GM18507 (cell line): ENCODE measurements at places on chromosomes 1 and 21.

DNA sequence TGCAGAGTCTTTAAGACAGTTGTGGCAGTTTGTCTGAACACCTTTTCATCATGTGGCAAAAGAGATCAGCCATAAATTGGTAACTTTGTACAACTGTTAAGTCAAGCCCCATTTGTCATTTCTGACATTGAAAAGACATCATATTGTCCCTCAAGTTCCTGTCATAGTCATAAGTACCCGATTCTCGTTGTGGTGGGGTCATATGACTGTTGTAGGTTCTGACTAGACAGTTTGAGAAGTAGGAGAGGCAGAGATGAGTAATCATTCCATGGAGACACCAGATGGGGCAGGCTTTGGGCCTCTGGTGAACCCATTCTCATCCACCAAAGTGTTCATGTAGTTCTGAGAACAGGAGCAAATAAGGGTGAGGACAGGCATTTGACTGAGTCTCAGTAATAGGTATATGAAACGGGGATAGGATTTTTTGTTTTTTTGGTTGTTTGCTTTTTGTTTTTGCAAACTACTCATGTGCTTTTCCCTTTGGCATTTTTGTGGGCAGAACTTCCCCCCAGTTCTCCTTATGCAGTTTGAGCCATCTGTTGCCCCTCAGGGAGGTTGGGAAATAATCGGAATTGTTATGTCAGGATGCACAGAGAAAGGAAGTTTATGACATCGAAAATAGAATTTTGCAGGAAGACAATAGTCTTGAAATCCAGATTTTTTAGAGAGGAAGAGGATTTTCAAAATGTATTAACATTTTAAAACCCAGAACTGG is 86.9 kb upstream of the KCNE2 start:
- DNase-seq, result no peak

- no peak for DNase-seq
Observed at GRCh38 chr1:202293569-202293968, 48.2 kb downstream of the UBE2T start.

- no peak for DNase-seq
Observed at GRCh38 chr1:155479205-155479604, 83.4 kb downstream of the ASH1L start.

GRCh38 chr1:30014031-30014430 is 709.4 kb downstream of the MATN1 start:
- no peak for DNase-seq

DNA sequence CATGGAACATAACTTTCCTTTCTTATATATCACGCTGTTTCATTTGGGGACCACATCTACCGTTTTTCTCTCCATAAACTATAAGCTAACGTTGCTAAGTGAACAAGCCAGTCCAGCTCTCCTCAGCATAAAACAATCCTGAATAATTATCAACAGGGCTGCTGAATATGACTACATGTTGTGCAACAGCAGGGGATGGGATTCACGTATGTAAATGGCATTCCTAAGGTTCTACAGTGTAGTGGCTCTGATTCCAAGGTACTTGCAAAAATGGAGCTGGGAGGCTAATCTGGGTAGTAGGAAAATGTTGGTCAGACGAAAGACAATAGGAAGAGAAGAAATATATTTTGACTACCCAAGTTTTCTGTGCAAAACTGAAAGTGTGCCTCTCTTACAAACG is 262.8 kb downstream of the RWDD3 start:
- no peak for DNase-seq

DNA sequence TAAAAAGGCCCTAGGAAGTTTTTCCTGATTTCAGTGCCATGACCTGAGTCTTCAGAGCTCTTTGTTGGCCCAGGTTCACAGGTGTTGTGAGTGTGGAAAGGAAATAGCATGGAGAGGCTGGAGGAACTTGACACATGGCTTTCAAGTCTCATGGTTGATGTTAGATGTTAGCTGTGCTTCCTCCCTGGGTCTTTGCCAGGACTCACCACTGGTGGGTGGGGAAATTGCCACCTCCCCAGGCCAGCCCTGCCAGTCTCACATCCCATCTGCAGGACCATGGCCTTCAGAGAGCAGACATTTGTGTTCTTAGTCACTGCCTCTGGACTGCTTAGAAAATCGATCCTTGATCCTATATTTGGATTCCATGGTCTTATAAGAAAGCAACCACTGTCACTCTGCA is 383.2 kb downstream of the DISC1 start:
- no peak for DNase-seq

- DNase-seq, result no peak
Observed at GRCh38 chr1:17637055-17637454, 97.6 kb downstream of the ARHGEF10L start.

- no peak for DNase-seq
Observed at GRCh38 chr1:1847061-1847850, 43.6 kb downstream of the GNB1 start.

- no peak for DNase-seq
Observed at GRCh38 chr1:246508897-246509688, 2.0 kb upstream of the SMYD3 start.

- DNase-seq, result no peak
Observed at GRCh38 chr1:102628109-102628613, 480.2 kb downstream of the COL11A1 start.

DNA sequence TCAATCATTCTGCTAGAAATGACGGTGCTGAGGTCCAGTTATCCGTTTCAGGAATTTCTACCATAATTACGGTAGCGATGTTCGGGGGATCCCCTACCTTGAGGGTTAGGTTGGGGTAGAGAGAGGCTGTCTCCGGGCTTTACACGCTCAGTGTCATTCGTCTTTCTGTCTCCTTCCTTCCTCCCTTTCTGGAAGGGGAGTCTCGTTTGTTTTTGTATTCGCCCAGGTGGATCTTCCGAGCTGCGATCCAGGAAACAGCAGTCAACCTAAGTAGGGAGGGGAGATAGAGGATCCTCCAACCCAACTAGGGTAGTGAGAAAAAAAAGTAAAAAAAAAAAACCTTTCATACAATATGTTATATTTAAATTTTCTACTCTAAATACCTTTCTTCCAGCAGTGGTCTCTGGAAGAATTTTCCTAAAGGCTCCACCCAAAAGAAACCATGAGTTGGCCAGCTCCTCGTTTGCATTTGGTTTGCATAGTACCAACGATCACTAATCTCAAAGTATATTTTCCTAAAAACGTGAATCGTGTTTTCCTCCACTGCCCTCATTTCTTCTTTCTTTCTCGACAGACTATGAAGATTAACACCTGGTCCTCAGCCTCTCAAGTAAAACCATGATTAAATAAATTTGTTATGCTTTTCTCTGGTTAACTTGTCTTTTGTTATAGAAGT is 611 bp upstream of the PIK3C2B start:
- no peak for DNase-seq

DNA sequence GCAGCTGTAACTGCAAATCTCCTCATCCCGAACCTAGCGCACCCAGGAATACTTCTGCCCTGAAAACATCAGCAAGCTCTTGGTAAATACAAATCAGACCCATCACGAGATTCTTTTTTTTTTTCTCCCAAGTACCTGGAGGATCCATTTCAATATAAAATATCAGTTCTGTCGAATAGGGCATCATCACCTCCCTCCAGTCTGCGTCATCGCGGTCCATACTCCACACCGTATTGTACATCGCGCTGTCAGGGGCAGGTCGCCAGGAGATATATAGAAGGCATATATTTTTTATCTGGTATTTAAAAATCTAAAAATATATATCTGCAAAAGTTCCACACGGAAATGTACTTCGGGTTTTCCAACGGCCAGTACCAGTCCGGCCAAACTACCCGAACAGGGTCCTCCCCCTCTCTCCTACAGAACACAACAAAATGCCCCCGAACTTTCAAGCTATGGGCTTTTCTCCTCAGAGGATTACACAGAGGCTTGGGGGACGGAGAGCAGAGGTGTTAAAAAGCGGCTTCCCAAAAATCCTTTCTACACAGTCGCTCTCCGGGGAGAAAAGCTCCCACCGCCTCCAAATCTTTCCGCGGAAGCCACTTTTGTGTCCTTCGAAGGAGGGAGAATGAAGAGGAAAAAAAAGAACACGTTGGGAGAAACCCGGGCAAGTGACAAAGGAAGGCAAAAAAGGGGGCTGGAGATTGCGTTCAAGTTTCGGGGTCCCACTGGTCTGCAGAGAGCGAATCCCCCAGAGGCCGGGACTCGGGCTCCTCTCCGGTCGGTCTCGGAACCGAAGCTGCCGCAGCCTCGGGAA is 509 bp downstream of the PIK3R3 start:
- DNase-seq, result no peak

GRCh38 chr1:94734963-94735901 is 84.9 kb upstream of the SLC44A3 start:
- DNase-seq, result no peak

- no peak for DNase-seq
Observed at GRCh38 chr1:208256556-208256955, 12.4 kb upstream of the PLXNA2 start.

- DNase-seq, result no peak
Observed at GRCh38 chr1:107776900-107777663, 187.9 kb downstream of the VAV3 start.

DNA sequence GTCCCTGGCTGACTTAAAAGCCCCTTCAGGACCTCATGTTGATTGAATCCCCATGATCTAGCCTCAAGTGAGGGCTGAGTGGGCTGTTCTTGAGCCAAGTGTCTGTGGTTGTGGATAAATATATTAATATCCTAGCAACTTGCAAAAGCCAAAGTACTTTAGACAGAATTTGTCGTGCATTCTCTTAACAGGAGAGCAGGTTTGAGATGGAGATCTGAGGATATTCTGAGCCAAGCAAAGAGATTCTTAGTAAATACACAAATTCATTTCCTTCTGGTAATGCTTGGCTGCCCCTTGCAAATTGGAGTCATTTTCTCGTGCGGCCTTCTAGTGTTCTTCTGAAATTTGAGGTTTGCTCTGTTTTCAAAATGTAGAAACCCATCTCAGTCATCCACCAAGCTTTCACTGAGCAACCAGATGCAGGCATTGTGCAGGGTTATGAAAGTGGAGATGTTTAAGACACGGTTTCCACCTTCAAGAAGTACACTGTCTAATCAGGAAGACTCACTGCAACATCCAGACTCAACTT is 242.1 kb upstream of the JUN start:
- no peak for DNase-seq

DNA sequence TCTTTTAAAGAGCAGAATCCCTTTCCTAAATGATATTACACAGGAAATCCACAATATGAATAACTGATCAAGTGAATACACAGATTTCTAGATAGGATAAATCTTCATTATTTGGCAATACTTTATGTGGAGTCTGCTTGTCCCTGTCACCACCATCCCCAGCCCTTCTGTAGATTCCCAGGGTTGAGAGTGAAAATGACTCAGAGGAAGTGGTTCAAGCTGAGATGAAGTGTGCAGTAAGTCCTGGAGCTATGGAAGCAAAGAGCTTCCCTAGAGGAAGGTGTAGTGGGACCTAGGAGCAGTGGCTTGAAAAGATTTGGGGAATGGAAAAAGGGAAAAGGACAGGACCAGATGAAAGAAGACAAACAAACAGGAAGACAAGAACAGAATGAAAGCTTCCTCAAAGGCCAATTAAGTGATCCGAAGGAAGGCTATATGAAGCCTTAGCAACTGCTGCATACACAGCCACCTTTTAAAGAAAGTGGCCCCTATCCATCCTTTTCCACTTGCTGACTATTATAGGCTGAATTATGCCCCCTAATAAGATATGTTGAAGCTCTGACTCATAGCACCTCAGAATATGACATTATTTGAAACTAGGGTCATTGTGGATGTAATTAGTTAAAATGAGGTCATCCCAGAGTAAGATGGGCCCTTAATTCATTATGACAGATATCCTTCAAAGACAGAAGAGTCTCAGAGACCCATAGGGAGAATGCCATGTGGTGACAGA is 96.5 kb upstream of the CAMK1G start:
- no peak for DNase-seq

GRCh38 chr1:181497870-181498269 is 14.6 kb downstream of the CACNA1E start:
- no peak for DNase-seq

- no peak for DNase-seq
Observed at GRCh38 chr1:74193908-74194307, 4.1 kb downstream of the LRRIQ3 start.

GRCh38 chr1:66704177-66704875 is 47.9 kb upstream of the DYNLT5 start:
- DNase-seq, result no peak

GRCh38 chr1:25566176-25566729 is 22.8 kb downstream of the LDLRAP1 start:
- no peak for DNase-seq

DNA sequence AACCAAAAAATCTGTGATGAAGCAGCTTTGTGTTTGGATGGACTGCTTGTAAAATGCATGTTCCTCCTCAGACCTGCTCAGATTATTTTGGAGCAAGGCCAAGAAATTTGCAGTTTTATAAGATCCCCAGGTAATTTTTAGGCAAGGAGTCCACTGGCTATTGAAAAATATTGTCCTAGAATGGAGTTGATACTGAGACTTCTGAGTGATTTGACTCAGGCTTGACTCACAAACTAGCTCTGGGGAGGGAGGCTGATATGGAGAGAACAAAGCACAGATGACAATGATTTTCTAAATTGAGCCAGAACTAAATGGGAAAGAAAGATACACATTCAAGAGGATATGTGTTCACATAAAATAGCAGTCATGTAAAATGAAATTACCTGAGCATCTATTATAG is 36.7 kb downstream of the AGL start:
- no peak for DNase-seq

DNA sequence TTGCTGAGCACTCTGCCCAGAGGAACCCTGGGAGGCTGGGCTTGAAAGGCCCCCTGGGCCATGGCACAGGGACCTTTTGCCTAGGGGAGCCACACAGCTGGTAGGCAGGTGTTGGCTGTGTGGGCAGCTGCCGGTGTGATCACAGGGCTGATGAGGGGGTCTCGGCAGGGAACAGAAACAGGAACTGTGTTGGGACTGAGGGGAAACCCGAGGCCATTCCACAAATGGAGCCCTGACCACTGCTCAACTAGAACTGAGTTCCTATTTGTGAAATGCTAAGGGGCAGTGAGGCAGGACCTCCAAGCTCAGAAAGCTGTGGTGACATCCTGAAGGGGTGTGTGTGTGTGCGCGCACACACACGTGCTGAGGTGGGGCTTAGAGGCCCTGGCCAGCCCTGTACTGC is 6.4 kb upstream of the THEM5 start:
- no peak for DNase-seq

- no peak for DNase-seq
Observed at GRCh38 chr21:22346576-22346975, 1348.4 kb downstream of the NCAM2 start.

- DNase-seq, result no peak
Observed at GRCh38 chr1:35539824-35540261, 17.4 kb downstream of the KIAA0319L start.

- DNase-seq, result no peak
Observed at GRCh38 chr1:86912281-86912900, 1.5 kb downstream of the SELENOF start.

GRCh38 chr1:192700834-192701271 is 64.9 kb downstream of the RGS13 start:
- DNase-seq, result no peak

- no peak for DNase-seq
Observed at GRCh38 chr1:40784141-40784770, 669 bp downstream of the KCNQ4 start.

DNA sequence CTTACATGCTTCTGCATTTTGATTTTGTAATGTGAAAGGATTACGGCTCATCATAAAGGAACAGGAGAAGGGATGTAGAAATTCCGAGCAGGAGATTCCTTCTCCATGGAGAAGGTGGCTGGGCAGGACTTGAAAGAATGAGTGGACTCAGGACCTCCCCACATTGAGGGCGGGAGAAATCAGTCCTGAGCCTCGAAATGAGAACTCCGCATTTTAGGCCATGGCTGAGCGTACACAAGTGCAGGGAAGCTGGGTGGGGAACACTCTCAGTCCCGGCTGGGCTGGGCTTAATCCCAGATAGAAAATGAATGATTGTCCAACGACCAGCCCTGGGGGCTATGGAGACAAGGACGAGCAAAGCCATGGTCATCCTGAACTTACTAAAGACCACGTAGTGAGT is 402.3 kb upstream of the POU3F1 start:
- no peak for DNase-seq
